Smooth muscle cell of the brain vasculature (primary cell): ENCODE measurements at places on chromosomes 6 and 20.

DNA sequence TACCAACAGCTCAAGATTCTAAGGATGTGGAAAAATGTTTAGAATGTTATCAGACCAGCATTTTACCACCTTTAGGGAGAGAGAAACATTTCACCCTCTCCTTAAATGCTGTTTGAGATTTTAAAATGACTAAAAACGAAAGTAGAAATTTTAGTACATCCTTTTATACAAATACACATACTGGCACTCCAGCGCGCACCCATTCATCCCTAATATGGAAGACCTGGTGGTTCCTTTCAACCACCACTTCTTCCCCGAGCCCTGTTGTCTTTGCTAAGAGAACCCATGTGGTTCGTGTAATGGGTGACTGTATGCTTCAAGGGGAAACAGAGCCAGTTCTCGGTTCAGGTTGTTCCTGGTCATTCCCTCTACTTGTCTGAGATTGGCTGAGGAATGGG lies 21.3 kb downstream of the SPATA2 start:
- DNase-seq: no peak

DNA sequence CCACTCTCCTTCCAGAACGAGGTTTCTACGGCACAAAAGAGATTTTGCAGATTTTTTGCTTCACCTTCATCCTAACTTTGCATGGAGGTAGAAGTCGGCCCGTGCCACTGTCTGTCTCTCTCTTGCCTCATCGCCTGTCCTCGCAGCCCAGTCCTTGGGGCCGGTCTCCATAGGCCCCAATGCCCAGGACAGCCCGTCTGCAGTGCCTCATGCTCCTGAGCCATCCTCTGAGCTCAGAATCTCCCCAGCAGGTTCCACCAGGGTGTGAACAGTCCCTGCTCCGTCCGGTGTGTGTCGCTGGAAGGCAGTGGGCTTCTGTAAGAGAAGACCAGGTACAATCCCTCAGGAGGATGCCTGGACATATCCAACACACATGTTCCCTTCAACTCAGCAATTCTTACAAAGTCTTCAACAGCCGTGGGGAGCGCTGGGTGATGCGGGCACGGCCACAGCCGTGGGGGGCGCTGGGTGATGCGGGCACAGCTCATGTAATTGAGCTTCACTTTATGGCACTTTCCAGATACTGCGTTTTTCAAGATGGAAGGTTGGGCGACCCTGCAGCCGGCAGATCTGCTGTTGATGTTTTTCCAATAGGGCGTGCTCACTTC lies 231.9 kb downstream of the DLL1 start:
- DNase-seq: no peak

DNA sequence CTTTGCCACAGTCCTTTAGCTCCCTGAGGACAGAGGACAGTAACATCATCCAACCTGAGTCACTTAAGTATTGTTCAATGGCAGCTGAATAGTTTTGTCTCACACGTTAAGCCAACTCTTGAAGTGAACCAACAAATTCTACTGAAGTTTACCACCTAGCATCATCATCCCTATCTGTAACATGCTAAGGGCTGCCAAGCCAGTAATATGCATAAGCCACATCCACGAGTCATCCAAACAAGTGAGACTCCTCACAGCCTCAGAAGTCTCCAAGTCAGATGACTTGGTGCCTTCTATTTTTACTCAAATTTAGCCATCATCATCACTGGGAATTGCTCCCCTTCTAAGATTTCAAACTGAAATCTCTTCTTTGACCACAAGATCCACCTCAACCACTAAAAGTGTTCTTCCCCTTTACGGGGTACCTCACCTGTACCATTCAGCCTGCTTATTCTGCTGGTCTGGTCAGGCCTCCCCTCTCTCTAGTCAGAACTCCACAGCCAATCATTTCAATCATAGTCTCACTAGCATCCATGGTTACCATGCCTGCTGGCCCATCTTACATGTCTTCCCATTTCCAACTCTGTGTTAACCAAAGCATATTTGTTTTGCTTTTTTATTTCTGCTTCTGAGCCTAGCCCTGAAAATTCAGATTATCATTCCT lies 73.7 kb downstream of the DTNBP1 start:
- DNase-seq: no peak

GRCh38 chr6:27096834-27097511 lies 150.5 kb upstream of the PRSS16 start:
- no peak for DNase-seq

GRCh38 chr6:63058601-63059000 lies 152.7 kb upstream of the FKBP1C start:
- DNase-seq: no peak

- DNase-seq: no peak
These were observed 37.3 kb downstream of the RREB1 start for GRCh38 chr6:7144872-7145584.

DNA sequence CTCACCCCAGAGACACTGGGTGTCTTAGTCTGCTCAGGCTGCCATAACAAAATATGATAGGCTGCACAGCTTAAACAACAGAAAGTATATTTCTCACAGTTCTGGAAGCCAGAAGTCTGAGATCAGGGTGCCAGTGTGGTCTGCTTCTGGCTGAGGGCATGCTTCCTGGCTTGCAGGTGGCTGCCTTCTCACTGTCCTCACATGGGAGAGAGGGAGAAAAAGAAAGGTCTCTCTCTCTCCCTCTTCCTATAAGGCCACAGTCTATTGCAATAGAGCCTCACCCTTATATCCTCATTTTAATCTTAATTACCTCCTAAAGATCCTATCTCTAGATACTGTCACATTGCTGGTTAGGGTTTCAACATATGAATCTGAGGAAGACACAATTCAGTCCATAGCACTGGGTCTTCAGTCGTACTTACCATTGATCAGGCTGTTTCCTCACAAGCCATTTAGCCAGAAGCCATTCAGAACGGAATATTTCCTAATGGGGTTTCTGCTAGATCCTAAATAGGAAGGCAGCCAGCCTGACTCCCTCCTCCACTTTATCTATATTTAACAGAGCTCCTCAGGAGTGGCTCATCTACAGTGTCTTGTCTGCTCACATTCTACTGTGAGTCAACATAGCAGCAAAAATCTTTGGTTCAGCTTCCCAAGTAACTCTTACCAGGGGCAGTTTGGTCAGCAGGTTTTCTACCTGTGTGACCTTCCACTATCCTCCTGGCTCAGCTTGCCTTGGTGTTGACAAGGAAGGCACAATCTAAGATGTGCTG lies 42.2 kb downstream of the CD164 start:
- no peak for DNase-seq

- no peak for DNase-seq
These were observed 17.1 kb upstream of the TINAG start for GRCh38 chr6:54291146-54291545.

DNA sequence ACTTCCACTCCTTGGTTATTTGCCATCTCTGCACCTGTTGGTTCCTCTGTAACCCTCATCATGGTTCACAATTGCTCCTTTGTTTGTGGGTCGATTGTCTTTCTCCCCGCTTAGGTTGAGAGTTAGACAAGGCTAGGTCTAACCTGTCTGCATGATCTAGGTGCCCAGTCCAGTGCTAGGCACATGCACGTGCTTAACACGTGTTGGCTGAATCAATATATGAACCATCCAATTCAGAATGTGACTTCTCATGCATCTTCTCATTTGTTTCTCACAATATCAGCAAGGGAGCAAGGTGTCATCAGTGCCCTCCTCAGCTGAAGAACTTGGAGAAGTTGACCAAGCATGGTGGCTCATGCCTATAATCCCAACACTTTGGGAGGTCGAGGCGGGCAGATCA lies 36.9 kb upstream of the CTNNBL1 start:
- DNase-seq: no peak
